C1 segment of cervical spinal cord (tissue), 14 donors: ENCODE measurements at places on chromosomes 2 and 18.

DNA sequence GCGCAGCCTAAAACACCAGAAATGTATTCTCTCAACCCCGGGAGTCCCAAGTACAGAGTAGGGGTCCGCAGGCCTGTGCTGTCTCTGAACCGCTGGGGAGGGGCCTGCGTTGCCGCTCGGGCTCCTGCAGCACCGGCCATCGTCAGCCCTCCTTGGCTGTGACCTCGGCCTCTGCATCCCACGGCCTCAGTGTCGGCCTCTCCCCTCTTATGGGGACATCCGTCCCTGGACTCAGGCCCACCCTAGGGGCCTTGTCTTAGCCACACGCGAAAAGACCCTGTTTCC lies 50.5 kb downstream of the KCNG2 start:
- DNase-seq, result no peak

DNA sequence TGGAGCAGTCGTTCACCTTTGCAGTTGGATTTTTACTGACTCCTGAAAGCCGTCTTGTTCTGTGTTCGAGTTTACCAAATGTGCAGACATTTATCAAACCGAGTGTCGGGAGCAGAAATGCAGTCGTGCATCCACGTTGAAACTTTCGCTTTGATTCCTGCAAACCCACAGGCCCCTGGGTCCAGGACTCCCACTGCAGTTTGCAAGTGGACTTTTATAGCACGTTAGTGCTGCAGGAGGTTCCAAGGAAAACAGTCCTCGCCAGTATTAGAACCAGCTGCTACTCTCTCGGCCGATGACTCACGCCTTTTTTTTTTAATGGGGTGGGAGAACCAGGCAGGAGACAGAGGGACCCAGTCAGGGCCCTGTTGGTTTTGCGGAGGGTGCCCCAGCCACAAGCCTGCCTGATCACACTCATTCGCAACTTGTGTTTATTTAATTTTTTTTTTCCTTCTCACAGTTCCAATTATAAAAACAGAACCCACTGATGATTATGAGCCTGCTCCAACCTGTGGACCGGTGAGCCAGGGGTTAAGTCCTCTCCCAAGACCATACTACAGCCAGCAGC lies 90.1 kb downstream of the NFATC1 start:
- no peak for DNase-seq

DNA sequence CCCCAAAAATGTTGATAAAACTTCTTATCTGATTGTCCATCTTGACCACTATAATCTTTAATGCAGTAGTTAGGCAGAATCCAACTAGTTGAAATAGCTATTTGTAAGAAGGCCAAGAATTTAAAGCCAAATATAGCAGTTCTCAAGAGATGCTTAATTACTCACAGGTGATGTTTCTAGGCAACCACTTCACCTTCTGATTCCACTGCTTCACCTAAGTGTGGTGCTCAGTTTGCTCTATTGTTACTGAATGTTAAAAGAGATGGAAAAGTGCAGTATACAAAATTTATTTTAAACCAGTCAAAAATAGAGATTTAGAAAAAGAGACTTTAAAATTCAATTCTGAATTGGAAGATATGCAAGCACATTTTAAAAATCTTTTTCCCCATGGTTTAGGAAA lies 539.4 kb downstream of the ZNF804A start:
- no peak for DNase-seq

DNA sequence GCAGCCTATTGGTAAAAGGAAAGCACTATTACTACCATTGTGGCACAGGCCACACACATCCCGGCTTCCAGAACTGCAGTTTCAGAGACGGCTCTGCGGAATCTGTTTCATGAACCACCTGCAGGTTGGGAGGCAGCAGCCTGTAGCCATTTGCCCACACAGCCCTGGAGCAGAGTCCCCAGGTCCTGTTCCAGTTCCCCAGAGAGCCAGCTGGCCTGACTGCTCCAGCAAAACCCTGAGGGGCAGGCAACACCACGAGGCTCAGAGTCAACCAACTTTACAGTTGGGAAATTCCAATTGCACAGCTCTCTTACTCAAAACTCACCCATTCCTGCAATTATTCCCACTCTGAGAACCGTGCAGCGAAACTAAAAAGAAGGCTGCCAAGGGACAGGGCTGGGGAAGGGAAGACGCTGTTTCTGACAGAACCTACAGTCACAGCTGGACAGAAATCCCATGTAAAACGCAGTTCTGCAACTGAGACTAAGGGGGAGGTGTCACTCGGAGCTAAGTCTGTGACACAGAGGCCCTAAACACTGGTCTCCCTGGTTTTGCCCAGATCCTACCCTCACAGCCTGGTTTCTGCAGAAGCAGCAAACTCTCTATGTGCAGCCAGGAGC lies 219.4 kb downstream of the TMEM163 start:
- DNase-seq, result no peak

- DNase-seq, result no peak
Measured at GRCh38 chr2:208570851-208571763, 164.5 kb downstream of the PTH2R start.

DNA sequence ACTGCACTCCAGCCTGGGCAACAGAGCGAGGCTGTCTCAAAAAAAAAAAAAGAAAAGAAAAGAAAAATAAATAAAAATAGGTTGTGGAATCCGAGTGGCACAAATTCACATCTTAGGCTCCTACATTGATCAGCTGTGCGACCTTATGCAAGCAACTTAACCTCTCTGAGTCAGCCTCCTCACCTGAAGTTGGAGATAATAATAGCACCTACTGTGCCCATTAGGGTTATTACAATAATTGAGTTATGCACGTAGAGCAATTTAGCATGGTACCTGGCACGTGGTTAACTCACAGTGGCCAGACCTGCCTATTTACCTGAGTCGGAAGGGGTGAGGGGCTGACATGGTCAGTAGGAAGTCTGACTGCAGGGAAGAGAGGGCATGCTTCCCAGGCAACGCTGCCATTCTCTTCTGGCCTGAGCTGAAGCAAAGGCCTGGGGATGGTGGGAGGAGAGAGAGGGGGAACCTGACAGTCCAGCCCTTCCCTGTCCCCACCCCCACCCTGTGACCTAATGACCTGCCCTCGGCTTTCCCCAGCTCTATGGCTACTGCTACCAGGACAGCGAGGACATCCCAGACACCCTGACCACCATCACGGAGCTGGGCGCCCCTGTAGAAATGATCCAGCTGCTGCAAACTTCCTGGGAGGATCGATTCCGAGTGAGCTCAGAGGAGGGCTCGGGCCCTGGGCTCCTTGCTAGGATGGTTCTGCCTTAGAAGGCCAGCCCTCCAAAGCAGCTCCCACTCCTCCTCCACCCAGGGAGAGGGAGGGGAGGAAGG lies 5.1 kb downstream of the PKDCC start:
- DNase-seq, result no peak

DNA sequence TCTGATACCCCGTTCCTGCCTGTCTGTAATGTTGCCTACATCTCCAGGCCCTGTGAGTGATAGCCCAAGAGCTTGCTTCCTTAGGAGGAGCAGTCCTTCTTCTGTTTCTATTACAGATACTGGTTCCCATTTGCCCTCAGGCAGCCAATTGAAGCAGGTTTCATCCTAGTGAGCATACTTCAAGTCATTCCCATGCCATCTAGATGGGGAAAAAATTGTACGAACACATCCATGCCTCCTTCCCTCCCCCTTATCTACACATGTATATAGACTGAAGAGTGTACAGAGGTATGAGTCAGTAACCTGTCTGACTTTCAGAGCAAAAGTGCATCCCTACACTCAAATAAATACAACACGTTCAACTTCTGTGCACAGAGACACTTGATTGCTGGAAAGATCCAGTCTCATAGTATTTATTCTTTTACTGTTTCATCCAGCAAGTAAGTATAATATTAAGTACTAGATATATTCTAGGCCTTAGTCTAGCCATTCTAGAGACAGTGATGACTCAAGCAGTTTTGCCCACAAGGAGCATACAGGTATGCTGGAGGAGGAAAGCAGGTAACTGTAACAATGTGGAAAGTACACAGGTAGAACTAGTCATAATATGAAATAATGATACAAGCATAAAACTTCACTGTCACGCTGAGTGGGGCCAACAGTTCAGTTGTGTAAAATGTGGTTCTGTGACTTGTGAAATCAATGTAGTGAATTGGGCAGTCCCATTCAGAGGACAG lies 153.4 kb downstream of the MGAT5 start:
- no peak for DNase-seq

DNA sequence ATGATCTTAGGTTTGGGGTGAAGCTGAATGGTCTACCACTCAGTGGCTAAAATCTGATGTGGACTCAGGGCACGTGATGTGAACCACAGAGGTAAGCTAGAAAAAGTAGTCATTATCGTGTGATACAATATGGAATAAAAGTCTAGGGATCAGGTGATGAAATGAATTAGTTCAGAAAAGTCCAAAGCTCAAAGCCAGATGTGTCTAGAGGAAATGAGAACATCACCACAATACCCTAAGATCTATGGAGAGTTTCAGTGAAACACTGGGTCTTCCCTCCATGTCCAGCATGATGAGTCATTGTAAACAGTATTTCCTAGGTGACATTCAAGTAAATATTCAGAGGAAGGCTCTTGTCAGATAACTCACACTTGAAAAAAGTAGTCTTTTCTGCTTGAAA lies 1257.4 kb upstream of the ZEB2 start:
- DNase-seq, result no peak

DNA sequence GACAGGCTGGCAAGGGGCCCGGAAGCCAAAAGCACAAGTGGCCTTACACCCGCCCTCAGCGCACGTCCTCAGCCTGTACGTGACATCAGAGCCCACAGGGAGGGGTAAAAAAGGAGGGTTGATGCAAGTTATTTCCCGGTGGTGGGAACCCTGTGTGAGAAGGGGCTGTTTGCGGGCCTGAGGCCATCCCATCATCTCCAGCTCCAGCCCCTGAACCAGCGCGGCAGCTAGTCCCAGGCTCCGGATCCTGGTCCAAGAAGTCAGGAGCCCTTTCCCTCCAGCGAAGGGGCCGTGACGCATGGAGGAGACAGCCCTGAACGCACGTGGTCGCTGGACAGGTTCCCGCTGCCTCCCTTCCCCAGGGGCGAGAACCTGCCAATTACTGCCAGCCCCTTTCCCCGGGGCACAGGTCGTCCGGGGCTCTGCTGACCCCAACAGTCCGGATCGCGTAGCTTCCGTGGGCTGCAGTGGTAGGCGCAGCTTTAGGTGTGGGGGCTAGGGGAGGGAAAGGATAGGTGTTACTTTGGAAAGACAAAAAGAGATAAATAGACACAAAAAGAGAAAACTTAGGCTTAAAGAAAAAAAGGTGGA lies 1.3 kb upstream of the LRP2 start:
- peak; percentile 42 for DNase-seq

DNA sequence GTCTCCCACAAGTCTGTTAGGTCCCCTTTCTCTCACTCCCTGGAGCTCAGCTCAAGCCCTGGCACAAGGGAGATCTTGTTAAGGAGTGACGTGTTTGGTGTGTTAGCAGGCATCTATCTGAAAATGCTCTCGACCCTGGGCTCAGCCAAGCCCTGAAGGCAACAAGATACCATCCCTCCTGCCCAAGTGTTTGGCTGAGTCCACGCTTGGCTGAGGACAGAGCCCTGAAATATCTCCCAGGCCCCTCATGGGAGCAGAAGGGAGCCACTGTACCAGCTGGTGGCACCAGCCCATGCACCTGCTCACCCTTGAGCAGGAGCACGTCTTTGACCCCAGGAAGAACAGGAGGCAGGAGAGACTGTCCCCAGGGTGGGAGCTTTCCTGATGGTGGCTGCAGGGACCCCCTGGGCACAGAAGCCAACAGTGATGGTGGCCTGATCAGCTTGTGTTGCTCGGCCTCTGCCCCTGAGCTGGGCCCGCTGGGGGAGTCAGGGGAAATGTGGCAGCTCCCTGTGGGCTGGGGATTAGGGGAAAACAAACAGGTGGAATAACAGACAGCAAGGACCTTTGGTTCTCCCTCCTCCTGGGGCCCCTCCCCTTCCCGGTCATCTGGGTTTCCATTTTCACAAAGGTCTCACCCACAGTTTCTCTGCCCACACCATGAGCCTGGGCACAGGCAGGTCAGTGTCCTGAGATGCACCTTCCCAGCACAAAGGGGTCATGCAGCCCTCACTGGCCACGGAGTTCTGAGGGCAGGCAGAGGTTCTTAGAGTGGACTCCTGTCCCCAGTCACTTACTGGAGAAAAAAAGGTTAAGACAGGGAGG lies 91.6 kb downstream of the RHOB start:
- no peak for DNase-seq

DNA sequence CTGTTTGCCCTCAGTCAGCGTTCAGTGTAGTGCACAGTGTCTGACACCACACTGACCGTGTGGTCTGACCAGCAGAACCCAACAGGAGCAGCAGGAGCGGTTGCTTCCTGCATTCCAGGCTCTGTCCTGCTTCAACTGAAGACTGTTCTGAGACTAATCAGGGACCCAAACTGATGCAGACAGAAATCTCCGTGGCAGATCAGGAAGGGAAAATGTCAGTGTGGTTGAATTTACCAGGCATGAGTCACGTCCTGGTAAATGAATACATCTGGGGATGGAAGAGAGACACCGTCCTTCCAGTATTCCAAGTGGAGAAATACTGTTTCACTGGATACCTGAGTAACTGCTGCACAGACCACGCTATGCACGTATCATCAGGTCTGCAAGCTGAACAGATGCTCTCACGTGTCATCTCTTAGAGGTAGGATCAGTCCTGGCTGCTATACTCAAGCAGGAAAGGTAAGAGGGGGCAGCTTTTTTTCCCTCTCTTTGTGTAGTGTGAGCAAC lies 223.6 kb upstream of the EPAS1 start:
- DNase-seq, result no peak

DNA sequence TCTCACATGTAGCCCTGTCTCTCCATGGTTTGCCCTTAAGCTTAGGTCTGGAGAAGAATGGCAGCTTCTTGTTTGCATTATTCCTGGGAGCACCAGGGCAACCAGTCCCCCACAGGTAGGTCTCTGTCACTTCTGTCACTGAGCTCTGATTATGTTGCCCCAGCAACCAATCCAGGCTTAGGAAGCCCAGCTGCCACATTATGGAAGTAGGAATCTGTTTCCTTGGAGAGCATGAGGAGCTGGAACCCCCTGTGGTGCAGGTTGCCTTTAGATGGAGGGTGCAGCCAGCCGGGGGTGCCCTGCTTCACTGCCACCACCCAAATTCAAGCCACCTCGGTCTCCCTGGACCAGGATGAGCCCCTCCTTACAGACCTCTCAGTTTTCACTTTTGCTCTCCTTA lies 4.8 kb downstream of the RESP18 start:
- DNase-seq, result no peak

GRCh38 chr2:103159018-103159417 lies 397.2 kb downstream of the TMEM182 start:
- DNase-seq, result no peak

GRCh38 chr18:49934457-49934856 lies 121.1 kb upstream of the ACAA2 start:
- no peak for DNase-seq

- DNase-seq, result no peak
Measured at GRCh38 chr2:43270930-43271615, 44.7 kb upstream of the ZFP36L2 start.

DNA sequence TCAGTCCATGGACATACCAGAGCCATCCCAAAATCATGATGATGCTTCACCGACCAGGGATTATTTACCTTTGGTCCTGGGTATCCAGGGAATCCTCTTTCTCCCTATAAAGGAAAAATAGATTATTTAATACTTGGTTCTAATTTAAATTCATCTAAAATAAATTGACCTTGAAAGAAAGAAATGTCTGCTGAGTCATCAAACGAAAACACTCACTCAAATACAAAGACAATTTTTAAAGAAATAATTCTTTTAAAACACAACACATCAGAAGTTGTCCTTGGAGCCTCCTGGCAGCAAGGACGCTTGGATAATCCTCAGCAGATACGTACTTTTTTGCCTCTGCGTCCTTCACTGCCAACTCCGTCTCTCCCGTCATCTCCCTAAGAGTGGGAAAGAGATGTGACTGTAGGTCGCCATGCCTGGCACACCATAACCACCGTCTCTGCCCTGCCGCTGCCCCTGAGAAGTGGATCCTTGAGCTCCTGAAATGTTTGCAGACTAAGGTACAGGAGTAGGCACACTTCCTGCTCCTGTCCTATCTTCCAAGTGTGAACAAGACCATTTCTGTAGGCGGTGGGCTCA lies 65.6 kb downstream of the COL6A3 start:
- no peak for DNase-seq
